Activated naive CD4-positive, alpha-beta T cell treated with anti-CD3 and anti-CD28 coated beads, Interleukin-2, amount 50 U/mL, for 72 hours (primary cell): ENCODE measurements at places on chromosomes 7 and 10. TPM values are rescaled to one million over a fixed set of nuclear protein-coding genes. Genes with fewer than 3 reads are reported as not detected.
A peak's percentile ranks its signal among the peaks of the same experiment; 100 is the strongest.

SYT15B gene
- not detected for total RNA-seq

CTAGE6 gene
- 0.93 TPM for total RNA-seq

ANKRD1 gene
- not detected for total RNA-seq

ASAH2 gene
- 5.8 TPM for total RNA-seq

TBL2 gene
- total RNA-seq: 35.2 TPM

KCP gene
- 0.16 TPM for total RNA-seq

ABCA13 gene
- total RNA-seq: not detected

TMED4 gene
- total RNA-seq: 114 TPM

AS3MT gene
- total RNA-seq: not detected

PIK3CG gene
- 17.3 TPM for total RNA-seq

GRCh38 chr7:2528481-2529095 lies 9.0 kb downstream of the LFNG start:
- no peak for DNase-seq

DNA sequence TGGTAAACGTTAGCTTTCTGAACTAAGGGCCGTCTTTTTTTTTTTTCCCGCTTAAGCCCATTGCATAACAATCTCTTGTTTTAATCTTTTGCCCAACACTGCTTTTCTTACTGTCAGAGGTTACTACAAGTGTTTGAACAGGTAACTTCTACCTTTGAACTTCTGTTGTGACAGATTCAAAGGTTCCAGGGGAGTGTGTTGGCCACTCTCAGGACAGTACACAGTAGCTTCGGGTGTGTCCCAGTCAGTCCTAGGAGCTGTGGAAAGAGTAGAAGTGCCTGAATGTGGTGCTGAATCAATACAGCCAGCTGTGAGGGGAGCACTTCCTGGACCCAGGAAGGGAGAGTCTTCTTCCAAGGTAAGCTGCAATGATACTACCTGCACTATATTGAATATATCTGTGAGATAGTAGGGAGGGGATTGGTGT lies at the start of gene ACSL5:
TSS of gene ACSL5 (plus strand) at position 205 of the 427 bp plus-strand sequence. CDS start 20,831 bp downstream, outside the sequence.
- DNase-seq: no peak

- no peak for DNase-seq
Measured at GRCh38 chr10:47287365-47287802, 12.6 kb upstream of the GDF10 start.

- DNase-seq: no peak
Measured at GRCh38 chr10:119455609-119456434, 86.7 kb downstream of the RGS10 start.

- no peak for DNase-seq
Measured at GRCh38 chr7:36306722-36307121, 82.9 kb upstream of the ANLN start.

DNA sequence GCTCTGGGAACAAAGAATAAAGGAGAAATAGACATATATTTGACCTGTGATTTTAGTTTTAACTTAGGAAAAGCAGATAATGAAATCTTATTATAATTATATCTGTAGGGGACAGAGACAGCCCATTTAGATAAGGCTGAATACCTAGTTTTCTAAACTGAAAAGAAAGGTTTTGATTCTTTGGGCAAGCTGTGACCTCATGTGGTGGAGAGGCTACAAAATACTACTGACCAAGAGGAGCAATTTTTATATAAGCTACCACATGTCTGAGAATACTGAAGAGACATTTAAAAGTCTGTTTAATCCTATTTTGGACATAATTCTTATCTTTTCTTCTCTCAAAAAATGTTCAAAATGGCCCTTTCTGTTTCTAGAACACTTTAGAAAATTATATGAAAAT lies 271.0 kb downstream of the MTERF1 start:
- DNase-seq: no peak

DNA sequence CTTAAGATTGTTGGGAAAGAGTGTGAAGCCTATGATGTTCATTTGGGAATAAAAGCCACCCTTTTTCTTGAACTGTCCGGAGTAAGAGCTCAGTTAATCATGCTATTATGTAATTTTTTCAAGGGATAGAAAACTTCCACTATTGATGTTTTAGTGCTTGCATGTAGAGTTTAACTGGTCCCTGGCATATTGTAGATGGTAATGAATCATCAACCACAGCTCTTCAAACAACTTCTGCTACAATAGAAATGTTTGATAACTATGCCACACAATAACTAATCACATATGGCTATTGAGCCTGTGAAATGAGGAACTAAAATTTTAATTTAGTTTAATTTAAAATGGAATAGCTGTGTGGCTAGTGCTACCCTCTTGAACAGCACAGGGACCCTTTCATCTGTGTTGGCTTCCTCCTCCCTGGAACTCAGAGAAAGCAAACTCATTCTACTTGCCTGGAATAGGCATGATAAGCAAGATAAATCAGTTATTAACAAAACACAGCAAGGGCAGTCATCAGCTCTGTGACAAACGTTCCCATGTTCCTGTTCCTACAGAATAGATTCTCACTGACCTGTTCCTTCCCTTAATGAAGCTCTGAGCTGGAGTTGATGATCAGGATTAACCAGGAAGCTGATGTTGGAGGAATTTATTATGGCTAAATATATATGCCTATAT lies 4.9 kb upstream of the SRI start:
- DNase-seq: no peak

- DNase-seq: no peak
Measured at GRCh38 chr10:122034149-122034756, 45.3 kb downstream of the TACC2 start.

DNA sequence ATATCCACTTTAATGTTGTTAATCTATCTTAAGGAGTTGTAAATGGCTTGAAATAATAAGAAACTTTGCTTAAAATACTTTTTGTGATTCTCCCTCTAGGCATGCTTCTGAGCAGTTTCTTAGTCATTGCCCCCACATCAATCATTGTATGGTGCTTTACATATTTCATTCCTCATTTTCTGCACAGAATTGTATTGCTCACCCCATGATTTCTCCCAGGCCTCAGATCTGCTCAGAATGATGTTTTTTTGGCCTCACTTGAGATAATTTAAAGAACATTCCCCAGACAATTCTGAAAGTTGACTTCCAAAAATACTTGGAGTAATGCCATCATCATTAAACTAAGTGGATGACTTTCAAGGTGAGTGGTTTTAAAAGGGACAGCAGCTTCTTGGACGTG lies 82.1 kb upstream of the PRPS1L1 start:
- no peak for DNase-seq

- no peak for DNase-seq
Measured at GRCh38 chr7:21966271-21966670, 20.6 kb upstream of the CDCA7L start.

DNA sequence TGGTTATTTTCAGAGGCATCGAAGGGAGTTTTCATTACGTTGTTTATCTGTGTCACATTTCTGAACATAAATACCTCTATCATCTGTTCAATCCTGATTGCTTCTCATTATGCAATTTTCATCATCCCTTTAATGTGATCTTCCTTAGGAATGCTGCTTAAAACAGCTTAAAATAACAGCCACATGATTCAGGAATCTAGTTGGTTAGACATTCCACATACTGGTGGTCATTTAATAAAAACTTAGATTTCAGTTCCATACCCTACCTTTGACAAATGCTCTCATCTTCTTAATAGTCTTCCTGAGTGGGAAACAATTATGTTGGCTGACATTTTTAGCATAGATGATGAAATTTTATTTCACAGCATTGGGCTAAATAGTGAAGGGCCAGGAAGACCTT lies 191.3 kb upstream of the CDCA7L start:
- DNase-seq: no peak

- DNase-seq: peak; percentile 56
Measured at GRCh38 chr7:37031571-37032257, 307.4 kb upstream of the AOAH start.

- DNase-seq: no peak
Measured at GRCh38 chr7:2080477-2080876, 152.3 kb downstream of the MAD1L1 start.

GRCh38 chr7:139875821-139876241 lies 46.8 kb downstream of the TBXAS1 start:
- no peak for DNase-seq

DNA sequence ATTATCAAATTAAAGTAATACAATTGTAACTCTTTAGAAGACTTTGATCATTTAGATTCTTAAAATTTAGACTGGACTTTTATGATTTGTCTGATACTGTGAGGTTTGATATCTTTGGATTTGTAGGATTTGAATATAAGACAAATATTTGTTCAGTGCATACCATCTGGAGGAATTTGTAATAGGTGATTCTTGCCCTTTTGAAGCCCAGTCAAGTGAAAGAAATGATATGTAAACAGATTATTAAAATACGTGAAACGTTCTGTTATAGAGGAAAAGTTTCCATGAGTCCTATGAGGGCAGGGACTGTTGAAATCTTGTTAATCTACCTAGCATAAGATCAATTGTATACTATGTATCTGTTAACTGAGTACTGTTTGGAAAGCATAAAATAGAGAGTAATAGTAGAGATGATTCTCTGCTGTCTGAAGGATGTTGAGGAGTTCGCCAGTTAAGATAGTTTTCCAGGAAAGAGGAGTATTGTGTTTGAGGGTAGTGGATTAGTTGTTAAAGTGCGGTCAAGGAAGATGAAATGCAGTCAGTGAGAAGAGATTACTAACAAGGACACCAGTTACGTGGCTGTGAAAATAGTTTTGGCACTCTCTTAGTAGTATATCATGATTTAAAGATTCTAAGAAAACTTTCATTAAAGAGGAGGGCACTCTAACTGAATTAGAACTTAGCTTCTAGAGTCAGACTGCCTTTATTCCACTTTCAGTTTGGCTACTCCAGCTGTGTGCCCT lies 14.4 kb downstream of the PDCD4 start:
- no peak for DNase-seq

DNA sequence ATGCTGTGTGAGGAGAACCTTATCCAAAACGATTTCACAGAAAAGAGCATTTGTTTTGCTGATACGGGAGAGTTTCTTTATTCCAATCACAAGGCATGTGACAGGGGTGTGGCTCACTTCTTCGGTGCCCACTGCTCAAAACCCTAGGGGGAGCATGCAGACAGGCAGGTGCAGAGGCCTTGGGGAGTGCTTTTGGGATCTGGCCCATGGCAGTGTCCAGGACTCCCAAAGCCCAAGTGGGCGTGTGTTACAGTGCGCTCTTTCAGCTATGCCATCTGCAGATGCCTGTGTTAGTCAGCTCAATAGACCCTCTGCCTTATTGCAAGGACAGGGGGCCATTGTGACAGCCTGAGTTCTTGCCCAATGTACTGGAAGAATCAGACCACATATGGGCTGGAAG lies 94.8 kb downstream of the CSTF2T start:
- no peak for DNase-seq

DNA sequence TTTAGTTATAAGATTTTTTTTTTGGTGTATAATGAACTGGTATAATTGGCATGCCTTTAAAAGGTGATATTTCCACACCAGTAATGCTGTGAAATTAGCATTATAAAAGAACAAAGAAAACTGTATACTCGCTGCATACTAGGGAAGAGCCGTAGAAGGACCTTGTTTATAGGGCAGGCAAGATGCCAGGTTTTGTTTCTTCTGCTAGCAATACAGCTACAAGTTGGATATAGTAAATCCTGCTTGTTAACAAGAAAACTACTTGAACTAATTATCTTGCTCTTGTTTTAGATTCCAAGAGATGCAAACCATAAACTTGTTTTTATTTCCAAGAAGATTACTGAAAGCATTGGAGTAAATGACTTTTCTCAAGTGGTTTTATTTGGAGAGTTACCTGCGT lies 1.9 kb downstream of the DNAH11 start:
- no peak for DNase-seq

GRCh38 chr7:28488061-28488791 lies 75.9 kb downstream of the CREB5 start:
- no peak for DNase-seq

DNA sequence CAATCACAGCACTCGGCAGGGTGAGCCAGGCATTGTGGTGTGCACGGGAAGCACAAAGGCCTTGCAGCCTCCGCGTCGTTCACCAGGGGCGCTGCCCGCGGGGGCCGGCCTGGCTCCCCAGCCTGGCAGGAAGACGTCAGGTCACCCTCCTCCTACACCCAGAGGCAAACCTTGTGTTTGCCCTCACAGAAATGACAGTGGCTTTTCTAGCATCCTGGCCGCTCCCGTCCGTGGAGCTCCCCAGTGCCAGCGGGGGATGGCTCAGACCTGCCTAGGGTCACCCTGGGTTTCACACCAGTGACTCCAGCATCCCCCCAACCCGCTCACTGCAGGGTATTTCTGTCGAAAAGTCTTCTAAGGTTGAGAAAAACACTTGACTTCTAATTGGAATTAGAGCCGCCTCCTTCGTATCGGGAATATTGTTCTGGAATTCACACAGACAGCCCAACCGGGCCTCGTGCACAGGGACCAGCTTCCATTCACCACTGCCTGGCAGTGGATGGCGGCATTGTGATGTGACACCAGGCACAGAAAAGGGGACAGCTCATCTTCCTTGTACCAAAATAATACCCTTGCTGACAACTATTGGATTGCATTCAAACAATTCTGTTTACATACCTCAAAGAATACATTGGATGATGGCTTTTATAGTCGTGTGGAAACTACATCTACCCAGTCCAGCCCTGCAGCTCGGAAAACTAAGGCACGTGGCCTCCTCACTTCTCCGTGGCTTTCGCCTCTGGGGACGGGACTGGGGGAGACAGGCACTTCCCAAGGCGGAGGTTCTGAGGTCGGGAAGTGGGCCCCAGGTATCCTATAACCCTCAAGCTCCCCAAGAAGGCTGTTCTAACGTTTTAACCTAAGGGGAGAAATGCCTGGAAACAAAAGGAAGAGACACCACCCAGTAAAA lies 109.0 kb downstream of the EBF3 start:
- no peak for DNase-seq
